CD4-positive, CD25-positive, alpha-beta regulatory T cell (primary cell): ENCODE measurements at places on chromosomes 7 and 10.

DNA sequence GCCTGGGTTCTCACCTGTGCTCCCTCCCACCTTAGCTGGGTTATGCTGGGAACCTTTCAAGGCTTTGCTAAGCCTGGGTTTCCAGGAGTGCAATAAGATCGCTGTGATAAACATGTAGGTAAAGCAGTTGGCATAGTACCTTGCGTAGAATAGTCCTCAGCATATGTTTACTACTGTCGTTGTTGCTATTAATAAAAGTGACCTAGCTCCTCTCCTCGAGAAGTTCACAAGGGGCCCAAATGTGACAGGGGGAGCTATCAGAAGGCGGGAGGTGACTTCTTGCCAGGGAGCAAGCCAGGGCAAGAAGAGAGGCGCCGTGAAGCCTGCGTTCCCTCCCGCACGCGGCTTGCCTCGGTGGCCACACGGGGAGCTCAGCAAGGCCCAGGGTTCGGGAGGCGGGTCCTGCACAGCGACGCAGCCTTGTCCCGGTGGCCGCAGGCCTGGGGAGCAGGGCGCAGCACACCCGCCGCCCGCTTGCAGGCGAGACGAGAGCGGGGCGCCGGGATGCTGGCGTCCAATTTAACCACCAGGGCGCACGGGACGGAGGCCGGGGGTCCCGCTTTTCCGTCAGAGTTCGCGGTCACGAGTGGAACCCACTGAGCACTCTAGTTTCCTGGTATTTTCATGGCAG lies 106.2 kb downstream of the SNX10 start:
- DNase-seq: peak; percentile 21

GRCh38 chr7:2577914-2578680 lies 19.3 kb downstream of the IQCE start:
- DNase-seq: no peak

DNA sequence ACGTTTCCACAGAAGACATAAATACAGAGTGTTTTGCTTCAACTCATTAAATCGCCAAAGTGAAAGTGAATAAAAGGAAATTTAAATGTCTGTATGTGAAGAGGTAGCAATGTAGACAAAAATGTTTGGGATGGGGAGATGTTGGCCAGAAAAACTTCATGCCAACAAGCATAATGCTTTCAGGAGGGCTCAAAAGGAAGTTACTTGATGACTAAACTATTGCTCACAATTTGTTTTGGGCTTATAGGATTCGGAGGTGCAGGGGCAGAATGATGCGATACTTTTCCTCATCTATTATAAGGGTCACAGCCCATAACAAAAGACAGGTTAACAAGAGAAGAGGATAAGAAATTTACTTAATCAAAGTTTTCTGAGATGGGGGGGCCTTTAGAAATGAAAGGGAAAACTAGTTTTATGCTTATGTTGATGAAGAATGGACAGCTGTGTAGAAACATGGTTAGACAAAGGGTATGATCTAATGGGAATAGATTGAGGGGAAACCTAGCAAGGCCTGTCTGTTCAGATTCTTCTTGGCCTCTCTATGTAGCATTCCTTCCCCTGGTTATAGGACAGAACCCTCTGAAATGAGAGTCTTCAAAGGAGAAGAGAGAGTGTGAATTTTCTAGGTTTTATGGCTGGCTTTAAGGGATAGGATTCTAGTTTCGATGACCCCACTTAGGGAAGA lies 898.6 kb downstream of the LRMDA start:
- no peak for DNase-seq

GRCh38 chr7:73876973-73877372 lies 16.0 kb downstream of the TMEM270 start:
- DNase-seq: no peak

DNA sequence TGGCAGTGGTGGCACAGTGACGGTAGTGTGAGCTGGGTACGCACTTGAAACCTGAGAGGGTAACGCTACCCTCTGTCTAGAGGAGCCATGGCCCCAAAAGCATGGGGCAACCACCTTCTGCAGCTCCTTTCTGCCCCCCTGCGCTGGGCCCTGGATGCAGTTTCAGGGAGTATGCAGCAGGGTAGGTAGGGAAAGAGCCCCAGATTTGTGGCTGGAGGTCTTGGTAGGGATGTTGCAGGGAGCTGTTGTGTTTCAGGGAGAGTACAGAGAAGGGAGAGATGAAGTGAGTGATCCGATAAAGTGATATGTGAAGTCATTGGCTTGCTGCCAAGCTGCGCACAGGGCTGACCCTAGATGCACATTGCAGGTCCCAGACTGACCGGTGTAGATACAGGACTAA lies 2.7 kb upstream of the PGAM2 start:
- DNase-seq: no peak

- no peak for DNase-seq
Observed at GRCh38 chr10:102621443-102622325, 22.6 kb upstream of the TRIM8 start.

DNA sequence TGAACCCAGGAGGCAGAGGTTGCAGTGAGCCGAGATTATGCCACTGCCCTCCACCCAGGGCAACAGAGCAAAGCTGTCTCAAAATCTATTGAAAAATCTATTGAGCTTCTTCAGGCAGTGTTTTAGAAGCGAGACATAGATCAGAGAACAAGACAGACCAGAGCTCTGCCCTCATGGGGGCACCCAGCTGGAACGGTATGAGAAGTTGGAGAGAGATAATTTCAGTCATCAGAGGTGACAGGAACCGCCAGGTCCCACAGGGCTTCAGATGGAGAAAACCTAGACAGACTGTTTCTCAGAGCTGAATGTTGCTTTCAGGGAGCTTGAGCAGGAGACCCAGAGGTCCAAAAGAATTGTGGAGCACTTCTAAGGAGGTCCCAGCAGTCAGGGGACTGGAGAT lies 14.2 kb upstream of the GTF2IRD1 start:
- no peak for DNase-seq

- DNase-seq: no peak
Observed at GRCh38 chr7:142469696-142470543, 212.1 kb upstream of the PRSS58 start.

- DNase-seq: no peak
Observed at GRCh38 chr7:141838581-141838980, 2.7 kb downstream of the PRSS37 start.

- DNase-seq: no peak
Observed at GRCh38 chr7:22329816-22330524, 27.0 kb downstream of the RAPGEF5 start.

GRCh38 chr10:18601321-18601720 lies 50.1 kb downstream of the NSUN6 start:
- DNase-seq: no peak

DNA sequence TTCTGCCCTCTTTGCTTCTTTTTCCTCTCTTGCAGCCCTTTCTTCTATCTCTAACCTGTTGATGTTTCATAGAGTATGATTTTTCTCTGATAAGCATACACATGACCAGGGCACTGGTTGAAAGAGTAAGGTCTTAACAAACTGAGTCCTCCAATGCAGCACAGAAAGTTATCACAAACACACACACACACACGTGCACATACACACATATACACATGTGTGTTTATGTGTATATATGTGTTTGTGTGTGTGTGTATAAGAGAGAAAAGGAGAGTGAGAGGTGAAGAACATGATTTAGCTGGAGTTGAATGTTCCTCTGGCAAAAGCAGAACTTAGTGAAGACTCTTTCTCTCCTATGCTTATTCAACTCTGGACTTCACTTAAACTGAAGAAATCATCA lies 130.0 kb downstream of the KLF6 start:
- no peak for DNase-seq

DNA sequence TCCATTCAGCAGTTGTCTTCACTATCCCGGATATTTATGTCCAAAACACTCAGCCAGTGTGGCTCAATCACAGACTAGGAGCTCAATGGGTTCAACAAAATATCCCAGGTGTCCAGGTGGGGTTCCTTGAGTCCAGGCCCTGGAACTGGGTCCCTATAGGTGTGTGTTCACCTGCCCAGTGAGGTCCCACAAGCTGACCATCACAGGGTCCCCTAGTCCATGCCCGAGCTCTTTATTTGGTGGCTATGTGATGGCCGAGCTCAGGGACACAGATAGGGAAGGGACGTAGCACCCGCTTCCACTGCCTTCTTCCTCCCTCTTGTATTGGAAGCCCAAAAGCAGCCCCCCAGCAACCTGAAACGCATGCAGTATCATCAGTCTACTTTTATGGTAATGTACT lies 78.9 kb upstream of the DDC start:
- DNase-seq: no peak

DNA sequence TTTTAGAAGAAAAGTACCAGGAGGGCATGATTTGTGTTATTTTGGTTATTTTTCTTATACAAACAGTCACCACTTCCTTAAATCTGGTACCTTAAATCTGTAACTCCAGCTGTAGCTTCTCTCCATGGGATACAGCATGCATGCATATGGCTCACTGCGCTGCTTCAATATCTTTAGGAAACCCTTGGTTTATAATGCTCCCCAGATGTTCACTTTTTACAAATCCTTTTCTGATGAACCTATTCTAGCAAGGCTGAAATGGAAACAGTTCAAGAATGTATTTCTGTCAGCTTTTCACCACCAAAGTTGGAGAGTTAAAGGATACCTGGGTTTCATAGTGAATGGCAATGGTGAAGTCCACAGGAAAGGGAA lies 50.9 kb downstream of the LAMB4 start:
- DNase-seq: no peak

- no peak for DNase-seq
Observed at GRCh38 chr10:109250152-109250551, 673.2 kb downstream of the XPNPEP1 start.

DNA sequence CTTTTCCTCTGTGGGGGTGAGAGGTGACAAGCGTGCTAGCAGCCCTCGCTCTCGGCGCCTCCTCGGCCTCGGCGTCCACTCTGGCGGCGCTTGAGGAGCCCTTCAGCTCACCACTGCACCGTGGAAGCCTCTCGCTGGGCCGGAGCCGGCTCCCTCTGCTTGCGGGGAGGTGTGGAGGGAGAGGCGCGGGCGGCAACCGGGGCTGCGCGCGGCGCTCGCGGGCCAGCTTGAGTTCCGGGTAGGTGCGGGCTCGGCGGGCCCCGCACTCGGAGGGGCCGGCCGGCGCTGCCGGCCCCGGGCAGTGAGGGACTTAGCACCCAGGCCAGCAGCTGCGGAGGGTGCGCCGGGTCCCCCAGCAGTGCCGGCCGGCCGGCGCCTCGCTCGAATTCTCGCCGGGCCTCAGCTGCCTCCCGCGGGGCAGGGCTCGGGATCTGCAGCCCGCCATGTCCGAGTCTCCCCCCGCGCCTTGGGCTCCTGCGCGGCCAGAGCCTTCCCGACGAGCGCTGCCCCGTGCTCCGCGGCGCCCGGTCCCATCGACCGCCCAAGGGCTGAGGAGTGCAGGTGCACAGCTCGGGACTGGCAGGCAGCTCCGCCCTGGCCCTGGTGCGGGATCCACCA lies 352.8 kb upstream of the PODXL start:
- DNase-seq: no peak

GRCh38 chr10:110147961-110148360 lies 59.4 kb upstream of the MXI1 start:
- no peak for DNase-seq

DNA sequence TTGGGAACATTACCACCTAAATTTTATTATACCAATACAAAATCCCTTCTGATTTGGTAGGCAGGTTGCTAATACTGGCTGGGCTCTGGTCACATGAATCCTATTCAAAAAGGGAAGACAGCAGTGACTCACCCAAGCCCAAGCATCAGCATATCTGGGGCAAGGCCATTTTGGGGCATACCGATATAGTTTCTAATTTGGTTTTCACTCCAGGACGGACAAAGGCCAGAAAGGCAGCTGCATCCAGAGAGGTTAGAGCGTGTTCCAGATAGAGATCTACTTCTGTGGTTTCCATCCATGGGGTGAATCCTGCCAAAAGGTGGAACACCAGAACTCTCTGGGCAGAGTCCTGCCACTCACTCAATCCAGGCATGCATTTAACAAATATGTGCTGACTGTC lies 335.8 kb downstream of the ELMO1 start:
- no peak for DNase-seq
